GM23248 (cell line): ENCODE measurements at places on chromosomes 16 and 17.
A peak's percentile ranks its signal among the peaks of the same experiment; 100 is the strongest.

DNA sequence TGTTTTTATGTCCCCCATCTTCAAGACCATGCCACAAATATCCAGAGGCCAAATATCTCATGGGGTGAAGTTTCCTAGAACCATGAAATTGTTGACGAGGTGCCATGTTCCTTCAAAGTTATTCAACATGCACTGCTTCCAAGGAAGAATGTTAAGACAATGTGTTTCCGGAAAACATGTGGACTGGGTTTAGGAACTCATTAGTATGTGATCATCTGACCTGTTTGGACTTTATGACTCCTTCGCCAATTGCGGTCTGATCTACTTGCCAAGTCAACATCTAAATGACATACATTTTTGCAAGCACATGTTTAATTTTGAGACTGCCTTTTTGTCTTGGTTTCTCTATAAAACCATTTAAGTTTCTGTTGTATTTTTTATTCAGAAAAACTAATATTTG lies 234.8 kb downstream of the MAF start:
- DNase-seq, result no peak
- H3K4me3 ChIP-seq, result no peak overlapping the region
- no peaks in the 10 kb centered on the region for H3K36me3 ChIP-seq

GRCh38 chr17:66654764-66655163 lies 180.2 kb upstream of the CACNG5 start:
- peaks cover 16% of the 10 kb centered on the region for H3K4me1 ChIP-seq
- H3K27ac ChIP-seq, result no peak overlapping the region
- no peaks in the 10 kb centered on the region for H3K27me3 ChIP-seq
- no peak overlapping the region for H3K4me3 ChIP-seq
- H3K36me3 ChIP-seq, result peaks cover 8% of the 10 kb centered on the region; the same call in 1 of the 2 replicates
- DNase-seq, result no peak

GRCh38 chr17:80091376-80091775 lies 10.0 kb upstream of the GAA start:
- H3K36me3 ChIP-seq, result no peaks in the 10 kb centered on the region
- no peak overlapping the region for H3K4me3 ChIP-seq
- no peaks in the 10 kb centered on the region for H3K27me3 ChIP-seq
- DNase-seq, result no peak
- H3K27ac ChIP-seq, result no peak overlapping the region

DNA sequence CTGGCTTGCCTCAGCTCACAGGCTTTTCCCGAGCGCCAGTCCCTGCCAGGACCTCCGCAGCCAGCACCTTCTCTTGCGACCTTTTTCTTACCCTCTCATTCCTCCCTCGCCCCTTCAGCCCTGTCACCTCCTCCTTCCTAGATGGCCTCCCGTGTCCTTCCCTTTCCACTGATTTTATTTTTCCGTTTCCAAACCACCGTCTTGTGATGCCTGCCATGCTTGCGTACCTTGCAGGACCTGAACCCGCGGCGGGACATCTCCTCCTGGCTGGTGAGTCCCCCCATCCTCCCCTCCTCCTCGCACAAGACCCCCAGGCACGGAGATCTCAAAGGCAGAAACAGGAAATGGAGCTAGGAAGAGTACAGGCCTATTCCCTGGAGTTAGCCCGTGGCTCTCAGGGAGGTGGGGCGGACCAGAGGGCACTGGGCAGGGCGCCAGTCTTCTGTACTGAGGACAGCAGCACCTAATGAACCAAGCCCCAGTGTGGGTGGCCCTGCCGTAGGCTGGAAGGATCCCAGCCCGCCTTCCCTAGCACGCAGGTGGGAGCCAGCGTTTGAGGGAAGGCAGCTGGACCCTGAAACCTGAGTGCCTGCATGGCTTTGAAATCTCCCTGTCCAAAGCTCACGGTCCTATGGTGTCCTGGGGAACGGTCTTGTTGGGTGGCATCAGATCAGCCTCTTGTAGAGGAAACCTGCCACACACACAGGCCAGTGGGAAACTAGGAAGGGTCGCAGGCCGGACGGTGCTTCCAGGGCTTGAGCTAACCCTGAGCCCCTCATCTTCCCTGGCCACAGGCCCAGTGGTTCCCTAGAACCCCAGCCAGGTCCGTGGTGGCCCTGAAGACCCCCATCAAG lies 612 bp downstream of the CISD3 start:
- H3K4me3 ChIP-seq, result peak overlapping the region; percentile 99
- no peaks in the 10 kb centered on the region for H3K27me3 ChIP-seq
- peak; percentile 81 for DNase-seq
- H3K27ac ChIP-seq, result peak overlapping the region; percentile 66

DNA sequence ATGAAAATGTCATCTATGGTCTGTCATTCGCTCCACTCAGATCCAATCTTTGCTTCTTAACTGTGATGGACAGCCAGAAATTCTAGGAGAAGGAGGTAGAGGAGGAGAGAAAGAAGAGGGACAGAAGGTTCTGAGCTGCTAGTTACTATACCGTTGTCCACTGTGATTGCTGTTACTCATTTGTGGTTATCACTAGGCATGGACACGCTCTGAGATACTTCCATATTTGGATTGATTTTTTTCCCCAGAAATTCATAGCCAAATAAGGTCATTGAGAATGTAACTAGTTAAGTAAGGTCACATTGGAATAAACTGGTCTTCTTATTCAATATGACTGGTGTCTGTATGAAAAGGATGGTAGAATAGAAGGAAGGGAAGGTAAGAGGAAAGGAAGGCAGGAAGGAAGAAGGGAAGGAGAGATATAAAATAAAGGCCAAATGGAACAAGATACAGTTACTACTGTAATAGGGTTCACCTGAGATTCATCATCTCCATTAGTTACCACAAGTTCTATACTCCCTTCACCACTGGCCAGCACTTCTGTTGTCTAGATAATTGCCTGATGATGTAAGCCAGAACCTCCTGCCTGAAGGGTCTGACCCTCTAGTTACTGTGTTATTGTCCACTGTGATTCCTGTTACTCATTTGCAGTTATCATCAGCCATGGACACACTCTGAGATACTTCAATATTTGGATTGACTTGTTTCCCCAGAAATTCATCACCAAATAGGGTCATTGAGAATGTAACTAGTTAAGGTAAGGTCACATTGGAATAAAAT lies 2.9 kb downstream of the KRTAP9-7 start:
- no peak for DNase-seq
- H3K27ac ChIP-seq, result no peak overlapping the region
- H3K4me3 ChIP-seq, result no peak overlapping the region
- peaks cover under 1% of the 10 kb centered on the region; the same call in 1 of the 2 replicates for H3K4me1 ChIP-seq
- no peaks in the 10 kb centered on the region for H3K27me3 ChIP-seq

- H3K27me3 ChIP-seq, result peaks cover 57% of the 10 kb centered on the region
- peak; percentile 51 for DNase-seq
- 0 out of 2 replicates have a peak, but pooled peaks cover 7% of the 10 kb centered on the region for H3K4me1 ChIP-seq
- no peak overlapping the region for H3K4me3 ChIP-seq
- H3K27ac ChIP-seq, result no peak overlapping the region
These were observed 2.0 kb downstream of the NPTX1 start for GRCh38 chr17:80474231-80474960.

- no peak overlapping the region for H3K4me3 ChIP-seq
- no peak overlapping the region for H3K27ac ChIP-seq
- no peak for DNase-seq
- H3K36me3 ChIP-seq, result no peaks in the 10 kb centered on the region
- H3K27me3 ChIP-seq, result no peaks in the 10 kb centered on the region
- H3K4me1 ChIP-seq, result no peaks in the 10 kb centered on the region
These were observed 167.6 kb downstream of the CNTNAP4 start for GRCh38 chr16:76444832-76445231.
